BJ (cell line): ENCODE measurements at places on chromosomes 13 and 19. TPM values are rescaled to one million over a fixed set of nuclear protein-coding genes. Genes with fewer than 3 reads are reported as not detected.

GRCh38 chr13:99528547-99528946, 27.3 kb downstream of the TM9SF2 start:
- DNase-seq = no peak

The SPRED3 gene
- 4.2 and 5.9 TPM in 2 replicates for polyA plus RNA-seq

DNA sequence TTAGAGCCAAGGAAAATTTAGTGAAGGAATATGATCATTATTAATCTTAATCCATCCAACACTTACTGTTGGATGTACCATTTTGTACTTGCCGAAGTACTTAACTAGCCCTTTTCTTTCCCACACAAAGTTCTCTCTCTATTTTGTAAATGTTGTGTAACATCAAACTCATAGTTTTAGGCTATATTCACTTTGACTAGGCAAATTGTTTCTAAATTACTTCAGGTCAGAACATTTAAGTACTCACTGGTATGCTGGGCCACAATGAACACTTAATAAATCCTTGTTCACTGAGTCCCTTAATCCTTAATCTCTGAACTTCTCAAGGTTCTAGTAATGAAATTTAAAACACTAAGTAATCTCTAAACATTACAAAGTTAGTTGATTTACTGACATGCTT, 49.3 kb upstream of the EEF1AKMT1 start:
- no peak for DNase-seq

The CGB1 gene
- not detected in 2 replicates for polyA plus RNA-seq

- no peak for DNase-seq
Observed at GRCh38 chr13:101916108-101916774, 463.8 kb downstream of the ITGBL1 start.

GRCh38 chr13:51848674-51849073, 3.7 kb upstream of the TMEM272 start:
- DNase-seq = no peak

- DNase-seq = no peak
Observed at GRCh38 chr13:77048681-77049080, 21.7 kb upstream of the FBXL3 start.

GRCh38 chr13:98524793-98525192, 52.1 kb downstream of the STK24 start:
- no peak for DNase-seq

The EXOC3L2 gene
- 0.04 TPM in 1 of 2 replicates, not detected in the other for polyA plus RNA-seq
